Right lobe of liver (tissue), 6 donors: ENCODE measurements at places on chromosomes 2 and 18.

- H3K4me1 ChIP-seq: no peaks in the 10 kb centered on the region
- H3K4me3 ChIP-seq: no peak overlapping the region
- no peak for DNase-seq
- no peaks in the 10 kb centered on the region for H3K36me3 ChIP-seq
Measured at GRCh38 chr2:105593221-105593967, 151.3 kb upstream of the NCK2 start.

DNA sequence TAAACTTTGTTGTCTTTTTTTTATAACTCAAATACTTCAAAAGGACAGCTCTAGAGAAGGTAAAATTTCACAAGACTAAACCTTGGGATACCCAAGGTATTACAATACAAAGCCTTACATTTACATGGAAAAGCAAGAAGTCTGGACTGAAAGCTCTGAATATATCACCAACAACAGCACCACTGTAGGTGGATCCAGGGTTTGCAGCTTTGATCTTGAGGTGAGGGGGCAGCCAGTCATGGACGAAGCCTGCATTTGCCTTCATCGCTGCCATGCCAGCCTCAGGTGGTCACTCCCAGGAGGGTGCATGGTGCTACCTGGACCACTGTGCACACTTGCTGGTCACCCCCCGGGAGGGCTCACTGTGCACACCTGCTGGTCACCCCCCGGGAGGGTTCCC lies 36.6 kb downstream of the RBFA start:
- H3K4me1 ChIP-seq: no peaks in the 10 kb centered on the region
- no peak overlapping the region for H3K4me3 ChIP-seq

- H3K36me3 ChIP-seq: no peaks in the 10 kb centered on the region
- no peak for DNase-seq
- peaks cover 25% of the 10 kb centered on the region for H3K27me3 ChIP-seq
- H3K4me3 ChIP-seq: no peak overlapping the region
- no peaks in the 10 kb centered on the region for H3K4me1 ChIP-seq
- no peak overlapping the region for H3K27ac ChIP-seq
Measured at GRCh38 chr2:73290049-73290839, 3.1 kb downstream of the EGR4 start.

DNA sequence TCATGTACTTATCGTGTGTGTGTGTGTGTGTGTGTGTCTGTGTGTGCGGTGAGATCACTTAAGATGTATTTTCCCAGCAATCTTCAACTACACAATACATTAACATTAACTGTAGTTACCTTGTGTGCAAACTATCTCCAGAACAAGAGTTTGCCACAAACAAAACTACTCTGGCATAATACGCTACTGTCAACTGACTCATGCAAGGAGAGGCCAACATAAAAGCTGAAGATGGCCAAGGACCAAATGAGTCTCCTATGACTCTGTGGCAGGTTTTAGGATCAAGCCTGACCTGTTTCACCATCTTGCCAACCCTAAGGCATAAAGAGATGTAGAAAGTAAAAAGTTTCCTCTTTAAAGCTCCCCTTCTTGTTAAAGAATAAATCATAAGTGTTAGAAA lies 20.1 kb downstream of the CYB5A start:
- DNase-seq: no peak
- no peak overlapping the region for H3K4me3 ChIP-seq
- H3K27ac ChIP-seq: no peak overlapping the region
- H3K36me3 ChIP-seq: no peaks in the 10 kb centered on the region
- H3K27me3 ChIP-seq: no peaks in the 10 kb centered on the region

DNA sequence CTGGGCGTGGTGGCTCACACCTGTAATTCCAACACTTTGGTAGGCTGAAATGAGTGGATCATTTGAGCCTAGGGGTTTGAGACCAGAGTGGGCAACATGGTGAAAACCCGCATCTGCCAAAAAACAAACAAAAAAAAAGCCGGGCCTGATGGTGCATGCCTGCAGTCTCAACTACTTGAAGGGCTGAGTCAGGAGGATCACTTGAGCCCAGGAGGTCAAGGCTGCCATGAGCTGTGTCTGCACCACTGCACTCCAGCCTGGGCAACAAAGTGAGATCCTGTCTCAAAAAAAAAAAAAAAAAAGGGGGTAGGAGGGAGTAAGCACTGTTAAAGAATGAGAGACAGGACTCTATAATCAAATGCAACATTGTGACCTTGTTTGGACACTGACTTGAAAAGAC lies 54.6 kb downstream of the HDLBP start:
- H3K4me3 ChIP-seq: no peak overlapping the region
- peaks cover 80% of the 10 kb centered on the region for H3K36me3 ChIP-seq
- H3K27me3 ChIP-seq: no peaks in the 10 kb centered on the region

- no peak for DNase-seq
- H3K4me3 ChIP-seq: no peak overlapping the region
- no peaks in the 10 kb centered on the region for H3K36me3 ChIP-seq
- H3K27ac ChIP-seq: no peak overlapping the region
- peaks cover 17% of the 10 kb centered on the region for H3K4me1 ChIP-seq
- no peaks in the 10 kb centered on the region for H3K27me3 ChIP-seq
Measured at GRCh38 chr2:186437719-186438118, 48.3 kb upstream of the ZC3H15 start.

DNA sequence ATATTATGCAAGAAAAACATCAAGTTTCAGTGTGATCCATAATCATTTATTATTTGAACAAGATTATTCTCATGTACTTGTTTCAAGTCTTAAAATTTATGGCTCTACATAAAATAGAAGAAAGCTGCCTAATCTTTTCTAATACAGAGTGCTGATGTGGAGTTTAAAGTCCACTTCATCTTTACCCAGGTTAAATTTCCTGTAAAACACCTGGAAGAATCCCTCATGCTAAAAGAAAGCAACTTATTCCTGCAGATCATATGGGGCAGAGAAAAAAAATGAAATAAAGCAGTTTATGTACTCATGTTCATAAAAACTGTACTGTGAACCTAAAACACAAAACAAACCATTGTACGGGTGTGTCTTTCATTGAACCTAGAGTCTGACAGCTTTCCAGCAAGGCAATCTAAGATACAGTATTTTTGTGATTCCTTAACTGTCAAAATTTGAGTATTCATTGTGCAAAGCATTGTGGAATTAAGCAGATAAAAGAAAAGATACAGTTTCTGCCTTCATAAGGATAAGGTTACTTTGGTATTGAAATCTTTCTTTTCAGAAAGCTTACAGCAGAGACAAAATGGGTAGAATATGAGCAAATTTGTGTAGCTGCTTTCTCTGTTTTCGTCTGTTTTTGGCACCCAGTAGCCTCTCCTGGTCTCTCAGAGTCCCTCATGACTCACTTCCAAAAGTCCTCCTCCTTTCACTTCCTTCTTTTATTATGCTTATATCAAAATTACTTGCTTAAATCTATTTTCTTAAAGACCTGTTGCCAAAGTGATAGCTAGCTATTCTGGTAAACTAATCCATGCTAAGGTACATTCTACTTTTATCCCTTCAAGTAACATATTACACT lies 26.9 kb upstream of the GLS start:
- no peak for DNase-seq
- no peaks in the 10 kb centered on the region for H3K27me3 ChIP-seq
- H3K36me3 ChIP-seq: no peaks in the 10 kb centered on the region
- H3K27ac ChIP-seq: no peak overlapping the region
- H3K4me1 ChIP-seq: no peaks in the 10 kb centered on the region

GRCh38 chr2:52934323-52934898 lies 833.2 kb upstream of the CHAC2 start:
- H3K27ac ChIP-seq: peak overlapping the region; percentile 39
- H3K4me3 ChIP-seq: no peak overlapping the region
- DNase-seq: no peak
- no peaks in the 10 kb centered on the region for H3K36me3 ChIP-seq
- no peaks in the 10 kb centered on the region for H3K27me3 ChIP-seq

DNA sequence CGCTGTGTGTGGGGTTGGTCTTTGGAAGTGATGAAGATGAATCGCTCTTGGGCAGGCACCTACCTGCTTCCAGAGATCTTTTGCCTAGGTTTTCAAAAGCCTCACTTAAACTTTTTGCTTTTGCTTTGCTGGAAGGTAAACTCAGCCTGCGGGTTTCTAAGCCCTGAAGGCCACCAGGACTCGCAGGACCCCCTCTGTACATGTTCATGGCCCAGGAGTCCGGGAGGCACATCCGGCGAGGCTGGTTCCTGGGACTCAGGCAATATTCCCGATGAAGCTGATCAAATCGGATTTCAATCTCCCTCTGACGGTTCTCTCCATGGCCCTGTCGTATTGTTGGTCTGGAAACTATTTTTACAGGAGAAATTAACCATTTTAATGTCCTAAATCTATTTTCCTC lies 13.2 kb downstream of the HJURP start:
- no peak for DNase-seq
- no peaks in the 10 kb centered on the region for H3K27me3 ChIP-seq
- H3K4me3 ChIP-seq: no peak overlapping the region
- H3K4me1 ChIP-seq: no peaks in the 10 kb centered on the region
- no peaks in the 10 kb centered on the region for H3K36me3 ChIP-seq

- DNase-seq: no peak
- H3K4me1 ChIP-seq: no peaks in the 10 kb centered on the region
- H3K4me3 ChIP-seq: no peak overlapping the region
- no peak overlapping the region for H3K27ac ChIP-seq
Measured at GRCh38 chr18:78034755-78035154, 785.1 kb downstream of the GALR1 start.

DNA sequence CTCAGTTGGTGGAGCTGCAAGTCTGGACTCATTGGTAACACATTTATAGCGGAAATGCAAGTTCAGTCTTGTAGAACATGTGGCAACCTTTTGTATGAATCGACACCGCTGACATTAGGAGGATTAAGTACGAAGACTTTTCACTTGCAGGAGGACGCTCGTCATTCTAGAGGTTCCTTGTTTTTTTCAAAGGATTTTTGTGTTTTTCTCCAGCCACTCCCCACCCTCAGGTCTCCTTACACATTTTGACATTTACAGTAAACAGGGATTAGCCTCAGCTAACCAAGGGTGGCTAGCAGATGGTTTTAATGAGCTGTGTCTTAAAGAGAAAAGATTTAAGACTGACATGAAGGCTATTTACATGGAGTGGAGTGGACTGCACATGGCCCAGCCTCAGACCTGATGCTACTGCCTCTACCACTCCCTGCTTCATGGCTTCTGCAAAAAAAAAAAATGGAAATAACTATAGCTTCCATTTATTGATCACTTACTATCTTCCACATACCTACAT lies 173.8 kb downstream of the TRIB2 start:
- no peak for DNase-seq
- H3K27ac ChIP-seq: no peak overlapping the region
- no peaks in the 10 kb centered on the region for H3K27me3 ChIP-seq
- no peaks in the 10 kb centered on the region for H3K4me1 ChIP-seq
